ENCODE measurements at places on chromosomes 6 and 20.

GRCh38 chr20:63822276-63822696, 8.8 kb downstream of the ZBTB46 start:
- DNase-seq = no peak

DNA sequence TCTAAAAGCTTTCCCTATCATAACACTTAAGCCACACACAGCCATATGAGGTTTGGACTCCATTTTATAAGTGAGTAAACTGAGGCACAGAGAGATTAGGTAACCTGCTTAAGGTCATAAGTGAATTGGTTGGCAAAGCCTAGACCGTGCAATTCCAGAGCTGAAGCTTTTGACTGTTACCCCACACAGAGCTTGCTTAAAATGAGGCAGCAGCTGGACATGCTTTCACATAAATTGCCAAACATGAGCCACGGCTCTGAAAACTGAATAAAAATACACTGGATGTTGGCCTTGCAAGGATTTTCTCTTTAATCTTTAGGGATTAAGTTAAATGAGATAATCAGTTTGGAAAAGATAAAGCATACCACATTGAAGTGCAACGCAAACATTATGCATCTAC, 2.5 kb downstream of the RIPOR2 start:
- DNase-seq = no peak

DNA sequence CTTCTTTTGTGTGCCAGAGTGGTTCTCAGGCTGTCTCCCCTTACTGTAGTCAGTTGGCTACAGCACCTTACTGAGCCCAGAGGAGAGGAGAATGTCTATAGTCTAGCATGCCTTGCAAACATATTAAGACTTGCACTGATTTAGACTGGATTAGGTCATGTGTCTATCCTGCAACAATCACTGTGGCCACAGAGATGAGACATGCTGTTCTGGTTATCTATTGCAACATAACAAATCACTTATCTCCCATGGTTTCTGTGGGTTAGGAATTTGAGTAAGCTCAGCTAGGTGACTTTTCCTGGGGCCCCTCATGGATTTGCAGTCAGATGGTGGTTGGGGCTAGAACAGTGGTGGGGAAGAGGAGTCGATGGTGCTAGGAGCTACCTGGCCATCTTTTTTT, 261.3 kb downstream of the SOD2 start:
- DNase-seq = no peak

- DNase-seq = no peak
Observed at GRCh38 chr6:151111670-151112069, 128.1 kb upstream of the AKAP12 start.

DNA sequence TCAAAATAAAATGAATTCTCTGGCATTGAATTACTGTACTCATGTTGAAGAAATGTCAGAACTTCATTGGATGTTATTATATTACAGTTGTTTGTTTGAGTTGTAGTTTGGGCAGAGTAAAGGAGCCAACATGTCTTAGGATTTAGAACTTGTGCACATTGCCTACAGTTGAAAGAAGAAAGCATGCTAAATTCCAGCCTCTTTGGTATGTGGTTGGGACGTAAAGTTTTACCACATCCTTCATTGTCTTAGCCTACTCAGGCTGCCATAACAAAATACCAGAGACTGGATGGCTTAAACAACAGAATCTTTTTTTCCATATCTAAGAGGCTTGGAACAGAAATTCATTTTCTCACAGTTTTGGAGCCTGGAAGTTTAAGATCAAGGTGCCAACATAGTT, 42.4 kb downstream of the HFE start:
- no peak for DNase-seq
